ENCODE measurements at places on chromosomes 11 and 22.

- DNase-seq: peak; percentile 8
Observed at GRCh38 chr22:35641494-35642120, 6.6 kb upstream of the APOL6 start.

- DNase-seq: peak; percentile 41
Observed at GRCh38 chr11:44596525-44597276, 31.2 kb downstream of the CD82 start.

DNA sequence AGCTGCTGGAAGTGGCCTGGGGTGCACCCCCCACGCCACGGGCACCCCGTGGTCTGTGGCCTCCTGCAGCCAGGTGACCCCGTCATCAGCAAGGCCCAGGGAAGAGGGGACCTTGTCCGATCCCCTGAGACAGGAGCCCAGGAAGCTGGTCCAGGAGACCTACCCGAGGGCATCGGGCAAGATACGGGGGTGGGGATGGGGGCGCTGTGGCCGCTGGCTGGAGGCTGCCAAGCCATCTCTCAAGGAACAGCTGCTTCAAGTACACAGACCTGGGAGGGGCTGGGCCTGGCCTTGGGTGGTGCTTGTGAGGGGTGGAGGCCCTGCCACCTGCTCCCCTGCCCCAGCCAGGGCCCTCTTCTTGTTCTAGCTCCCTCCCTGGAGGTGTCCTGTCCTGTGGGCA, 1272.1 kb downstream of the BRD1 start:
- DNase-seq: no peak

GRCh38 chr11:19366992-19367709, 126.4 kb upstream of the E2F8 start:
- no peak for DNase-seq

GRCh38 chr22:19761725-19762567, 1.4 kb downstream of the TBX1 start:
- no peak for DNase-seq

DNA sequence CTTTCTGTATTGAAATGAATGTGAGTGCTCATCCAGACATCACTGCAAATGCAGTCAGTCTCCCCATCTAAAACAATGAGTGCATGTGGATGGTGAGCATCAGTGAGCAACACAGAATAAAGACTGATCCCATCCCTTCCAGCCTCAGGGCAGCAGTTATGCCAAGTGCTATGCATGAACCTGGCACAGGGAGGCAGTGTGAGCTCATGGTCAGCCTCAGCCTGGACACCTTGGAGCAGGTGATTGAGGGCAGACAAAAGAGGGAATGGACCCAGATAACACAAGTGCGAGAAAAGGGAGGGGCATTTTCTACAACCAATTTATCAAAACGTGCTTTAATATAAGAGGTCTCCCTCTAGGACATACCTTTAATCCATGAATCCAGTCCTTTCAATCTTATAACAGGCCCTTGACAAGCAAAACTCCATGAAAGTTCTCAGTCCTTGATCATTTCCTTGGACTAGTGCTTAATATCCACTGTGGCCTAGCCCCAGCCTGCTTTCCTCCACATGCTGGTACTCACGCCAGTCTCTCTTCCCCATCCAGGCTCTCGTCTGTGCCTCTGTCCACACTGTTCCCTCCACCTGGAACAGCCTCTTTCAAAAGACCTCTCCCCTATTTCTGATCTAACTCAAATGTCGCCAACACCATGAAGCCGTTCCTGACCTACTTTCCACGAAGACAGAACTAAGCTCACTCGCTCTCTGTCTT, 50.5 kb upstream of the LRRC55 start:
- no peak for DNase-seq

DNA sequence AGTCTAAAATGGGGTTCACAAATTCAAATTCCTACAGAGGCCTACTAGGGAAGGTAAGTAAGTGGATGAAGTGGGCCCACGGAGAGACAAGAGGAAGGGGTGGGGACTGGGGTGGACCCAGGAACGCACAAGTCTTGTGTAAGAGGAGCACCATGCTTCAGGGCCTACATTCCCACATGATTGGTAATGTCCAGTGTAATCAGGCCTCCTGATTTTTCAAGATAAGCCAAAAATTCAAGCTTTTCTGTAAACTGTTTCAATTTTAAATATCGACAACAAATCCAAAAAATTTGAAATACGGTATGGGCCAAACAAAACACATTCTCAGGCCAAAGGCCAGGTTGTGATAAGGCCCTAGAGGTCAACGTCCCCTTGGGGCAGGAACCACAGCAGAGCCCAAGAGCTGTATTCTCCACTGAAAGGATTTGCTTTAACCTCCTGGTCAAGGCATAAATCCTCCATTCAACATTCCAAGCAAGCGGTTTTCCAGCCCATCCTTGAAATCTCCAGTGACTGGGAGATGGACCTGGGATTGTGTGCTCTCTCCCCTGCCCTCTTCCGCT, 116.4 kb downstream of the TRIM29 start:
- DNase-seq: no peak

DNA sequence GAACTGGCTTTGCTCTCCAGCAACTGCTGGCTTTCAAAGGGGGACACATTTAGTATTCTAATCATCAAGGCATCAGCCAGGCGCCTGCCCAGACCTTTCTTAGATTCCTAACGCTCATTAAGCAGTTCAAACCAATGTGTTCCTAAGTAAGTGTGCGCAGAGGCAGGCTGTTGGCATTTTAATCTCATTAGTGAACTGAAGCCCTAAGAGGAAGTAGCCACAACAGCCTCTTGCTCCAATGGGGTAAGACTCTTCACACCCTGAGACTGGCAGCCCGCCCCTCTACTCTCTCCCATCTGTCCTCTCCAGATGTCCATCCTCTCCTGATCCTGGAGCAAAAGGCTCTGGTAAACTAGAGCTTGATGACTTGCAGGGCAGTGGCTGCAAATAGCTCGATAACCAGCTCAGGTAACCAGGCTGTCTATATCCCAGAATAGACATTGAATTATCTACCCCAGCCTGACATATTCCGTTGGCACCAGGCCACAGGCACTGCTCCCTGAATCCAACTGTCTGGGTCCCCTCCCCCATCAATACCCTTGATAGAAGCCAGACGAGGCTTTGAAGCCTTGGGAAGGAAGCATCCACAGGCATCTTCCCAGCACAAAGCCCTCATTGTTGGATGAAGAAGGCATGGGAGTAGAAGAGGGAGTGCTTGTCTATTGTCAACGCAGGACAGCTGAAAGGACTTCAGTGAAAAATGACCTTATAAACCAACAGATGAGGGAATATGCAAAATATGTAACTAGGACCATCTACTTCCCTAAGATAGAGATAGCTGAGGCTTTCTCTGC, 321.1 kb downstream of the TENM4 start:
- peak; percentile 72 for DNase-seq

GRCh38 chr11:36375353-36376008, 79.4 kb downstream of the PRR5L start:
- no peak for DNase-seq

- DNase-seq: no peak
Observed at GRCh38 chr22:25997886-25998775, 171.1 kb upstream of the SEZ6L start.

DNA sequence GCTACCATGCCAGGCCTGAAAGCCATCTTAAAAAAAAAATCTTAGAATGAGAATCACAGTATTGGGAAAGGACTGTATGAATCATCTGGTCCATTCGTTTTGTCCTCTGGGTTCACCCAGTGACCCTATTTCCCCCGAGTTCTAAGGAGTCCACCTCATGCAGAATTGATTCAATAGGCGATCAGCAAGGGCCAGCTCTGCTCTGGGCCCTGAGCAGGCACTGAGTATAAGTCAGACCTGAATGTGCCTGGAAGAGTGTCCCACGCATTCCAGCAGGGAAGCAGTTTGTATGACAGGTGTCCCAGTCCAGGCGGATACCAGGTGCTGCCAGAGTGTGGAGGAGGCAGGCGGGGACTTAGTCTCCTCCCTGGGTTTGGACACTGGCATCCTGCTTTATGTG, 883 bp upstream of the HMOX1 start:
- no peak for DNase-seq

DNA sequence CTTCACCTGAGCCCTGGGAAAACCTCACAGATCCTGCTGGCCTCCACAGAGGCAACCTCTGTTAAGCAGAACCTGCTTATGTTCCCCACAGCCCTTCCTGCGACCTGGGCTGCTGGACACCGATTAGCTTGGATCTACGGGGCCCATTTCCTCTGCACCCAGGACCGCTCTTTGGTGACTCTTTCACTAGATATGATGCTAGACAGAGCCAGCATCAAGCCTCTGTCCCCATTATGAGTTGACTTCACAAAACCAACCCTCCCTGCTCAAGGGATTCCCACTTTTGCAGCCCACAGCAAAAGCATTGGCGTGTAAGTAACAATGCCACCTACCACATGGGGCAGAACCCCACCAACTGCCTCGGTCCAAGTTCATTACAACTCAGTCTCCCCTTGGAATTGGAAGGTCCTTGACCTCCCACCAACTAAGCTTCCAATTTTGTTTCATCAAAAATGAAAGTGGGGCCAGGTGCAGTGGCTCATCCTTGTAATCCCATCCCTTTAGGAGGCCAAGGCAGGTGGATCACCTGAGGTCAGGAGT, 15.2 kb upstream of the TMPRSS4 start:
- no peak for DNase-seq

Measured in head of caudate nucleus (tissue), 42 donors.